ENCODE measurements at places on chromosomes 7 and 10.

GRCh38 chr10:10160821-10161312, 856.8 kb upstream of the CELF2 start:
- DNase-seq, result no peak

GRCh38 chr7:114007386-114007785, 88.6 kb upstream of the PPP1R3A start:
- no peak for DNase-seq

DNA sequence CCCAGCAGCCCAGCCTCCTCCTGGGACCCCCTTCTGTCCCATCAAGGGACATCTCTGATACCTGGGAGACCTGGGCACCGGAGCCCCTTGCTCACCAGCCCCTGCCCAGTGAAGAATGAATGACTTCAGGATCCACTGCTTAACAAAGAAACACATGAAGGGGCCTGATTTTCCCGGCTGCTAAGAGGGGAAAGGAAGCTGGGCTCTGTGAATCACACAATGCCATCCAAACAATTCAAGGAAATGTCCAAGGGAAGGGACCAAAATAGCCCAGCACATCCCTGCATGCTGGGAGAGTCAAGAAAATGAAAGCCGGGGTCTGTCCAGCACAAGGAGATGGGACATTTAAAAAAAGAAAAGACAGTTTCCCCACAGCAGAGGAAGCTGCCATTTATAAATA, 128.7 kb upstream of the JCAD start:
- DNase-seq, result no peak

GRCh38 chr7:107632492-107632865, 28.1 kb upstream of the SLC26A4 start:
- no peak for DNase-seq

DNA sequence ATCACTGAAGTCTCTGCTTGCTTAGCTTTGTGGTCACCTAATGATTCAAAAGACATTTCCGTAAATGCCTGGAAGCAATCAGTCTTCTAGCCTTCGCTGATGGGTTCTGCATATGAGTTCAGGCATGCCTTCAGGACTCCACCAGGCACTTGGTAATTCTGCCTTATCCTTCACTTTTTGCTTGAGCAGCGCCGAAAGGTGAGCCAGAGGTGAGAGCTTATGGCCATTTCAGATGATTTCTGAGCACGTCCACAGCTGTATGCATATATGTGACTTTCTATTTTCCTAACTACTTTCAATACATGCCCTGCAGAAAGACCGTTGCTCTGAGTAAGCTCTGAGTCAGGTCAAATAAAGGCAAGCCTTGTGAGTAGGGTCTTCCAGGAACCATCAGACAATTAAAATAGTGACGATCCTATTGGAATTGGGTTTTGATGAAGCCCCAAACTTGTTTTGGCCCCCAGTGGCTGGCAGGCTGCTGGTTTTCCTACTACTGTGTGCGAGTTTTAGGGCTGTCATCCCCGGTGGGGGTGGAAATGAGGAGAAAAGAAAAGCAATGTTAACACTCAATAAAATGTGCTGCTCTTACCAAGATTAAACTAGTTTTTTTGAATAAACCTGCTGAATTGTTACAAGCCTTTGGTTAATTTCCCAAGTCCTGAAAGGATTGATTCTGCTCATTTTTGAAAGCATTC, 154.4 kb upstream of the AKR1E2 start:
- no peak for DNase-seq

DNA sequence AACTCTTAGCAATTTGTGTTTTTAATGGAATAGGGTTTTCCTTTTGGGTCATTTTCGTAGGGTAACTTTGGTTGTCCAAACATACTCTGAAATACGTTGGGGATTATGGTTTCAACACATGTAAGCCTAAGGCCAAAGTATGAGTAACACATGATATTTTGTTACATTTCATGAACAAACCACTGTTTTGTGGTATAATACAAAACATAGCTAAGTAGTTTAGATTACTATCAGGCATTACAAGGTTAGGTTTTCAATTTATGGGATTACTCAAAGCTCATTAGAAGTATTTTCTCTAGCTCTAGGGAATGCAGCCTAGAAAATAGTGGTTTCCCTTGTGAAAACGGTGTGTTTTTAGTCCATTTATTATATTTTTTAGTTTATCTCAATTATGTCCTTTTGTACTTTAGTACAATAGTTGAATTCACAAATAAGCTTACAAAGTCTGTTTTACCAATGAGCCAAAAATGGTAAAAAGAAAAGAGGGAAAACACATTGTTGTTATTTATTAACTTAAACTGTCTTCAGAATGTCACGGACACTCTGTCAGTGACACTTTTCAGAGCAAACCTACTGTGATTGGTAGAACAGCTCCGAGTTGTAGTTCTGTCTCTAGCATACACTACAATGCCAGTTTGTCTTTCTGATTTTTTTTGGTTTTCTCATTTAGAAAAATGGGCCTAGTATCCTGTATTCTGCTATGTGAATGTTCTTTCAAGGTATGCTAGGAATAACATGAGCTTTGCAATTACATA, 473.7 kb downstream of the SUGCT start:
- no peak for DNase-seq

- DNase-seq, result no peak
These were observed 94.4 kb upstream of the KIF5B start for GRCh38 chr10:32150532-32151101.

DNA sequence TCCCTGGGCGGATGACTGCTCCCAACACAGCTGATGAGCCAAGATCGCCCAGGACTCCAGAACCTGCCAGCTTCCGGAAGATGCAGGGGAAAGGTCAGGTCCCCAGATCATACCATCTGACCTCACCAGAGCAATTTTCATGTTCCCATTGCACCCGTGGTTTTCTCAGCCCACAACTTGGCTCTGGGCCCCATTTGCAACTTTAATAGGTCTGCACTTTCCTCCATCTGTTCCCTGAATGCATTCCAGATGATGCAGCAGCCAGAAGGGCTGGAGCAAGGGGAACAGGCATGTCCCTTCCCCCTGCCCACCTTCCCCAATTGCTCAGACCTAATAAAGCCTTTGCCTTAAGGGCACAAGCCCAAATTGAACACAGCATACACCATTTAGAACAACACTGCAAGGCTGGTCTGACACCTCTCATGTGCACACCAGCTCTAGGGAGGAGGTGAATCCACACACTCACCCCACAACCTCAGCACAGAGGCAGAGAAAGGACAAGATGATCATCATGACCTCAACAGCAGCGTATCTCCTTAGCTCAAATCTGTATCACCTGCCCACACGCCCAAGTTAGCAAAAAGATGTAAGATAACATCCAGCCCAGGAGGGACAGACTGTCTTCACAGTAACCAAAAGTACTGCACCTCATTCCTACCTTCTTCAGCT, 87.5 kb downstream of the PLXNA4 start:
- no peak for DNase-seq

DNA sequence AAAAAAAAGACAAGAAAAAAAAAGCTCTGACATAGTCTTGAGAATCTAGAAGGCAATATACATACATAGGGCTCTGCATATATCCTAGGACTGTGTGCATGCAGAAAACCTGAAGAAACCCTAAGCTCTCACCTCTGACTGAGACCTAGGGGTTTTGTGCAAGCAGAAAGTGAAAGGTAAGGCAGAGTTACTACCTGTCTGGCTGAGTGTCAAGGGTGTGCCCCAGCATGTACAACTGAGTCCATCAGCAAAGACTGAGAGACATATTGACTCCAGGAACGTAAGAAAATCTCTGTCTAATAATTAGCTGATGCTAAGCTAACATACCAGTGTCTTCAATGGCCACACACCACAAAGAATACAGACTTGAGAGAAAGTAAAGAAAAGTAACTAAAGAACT, 16.3 kb upstream of the HNRNPH3 start:
- no peak for DNase-seq

DNA sequence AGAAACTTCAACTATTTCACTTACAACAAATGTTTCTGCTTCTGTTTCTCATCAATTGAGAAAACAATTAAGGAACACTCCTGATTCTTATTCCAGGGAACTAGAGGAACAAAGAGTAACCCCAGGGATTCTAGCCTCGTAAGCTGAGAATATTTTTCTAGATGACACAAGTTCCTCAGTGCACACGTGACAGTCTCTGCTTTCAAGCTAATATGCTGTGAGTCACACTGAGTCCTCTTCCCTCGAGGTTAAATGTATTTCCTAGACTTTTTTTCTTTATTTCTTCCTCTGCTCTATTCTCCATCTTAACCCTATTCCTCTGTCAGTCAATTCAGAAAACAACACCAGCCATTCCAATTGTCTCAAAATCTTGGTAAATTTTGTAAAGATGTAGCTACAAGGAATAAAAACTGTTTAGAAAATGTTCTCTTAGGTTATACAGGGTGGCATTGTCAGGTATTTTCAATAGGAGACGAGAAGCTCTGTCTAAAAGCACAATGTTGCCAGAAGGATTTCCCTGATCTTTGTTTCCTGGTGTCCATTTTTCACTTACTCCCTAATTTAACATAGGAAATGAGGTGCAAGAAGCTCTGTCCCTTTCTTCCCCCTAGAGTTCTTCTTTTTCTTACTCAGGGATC, 5.8 kb upstream of the C1GALT1 start:
- DNase-seq, result no peak

GRCh38 chr7:147276783-147277370, 1160.3 kb downstream of the CNTNAP2 start:
- no peak for DNase-seq

- no peak for DNase-seq
These were observed 10.6 kb upstream of the MRPS16 start for GRCh38 chr10:73262880-73263555.

DNA sequence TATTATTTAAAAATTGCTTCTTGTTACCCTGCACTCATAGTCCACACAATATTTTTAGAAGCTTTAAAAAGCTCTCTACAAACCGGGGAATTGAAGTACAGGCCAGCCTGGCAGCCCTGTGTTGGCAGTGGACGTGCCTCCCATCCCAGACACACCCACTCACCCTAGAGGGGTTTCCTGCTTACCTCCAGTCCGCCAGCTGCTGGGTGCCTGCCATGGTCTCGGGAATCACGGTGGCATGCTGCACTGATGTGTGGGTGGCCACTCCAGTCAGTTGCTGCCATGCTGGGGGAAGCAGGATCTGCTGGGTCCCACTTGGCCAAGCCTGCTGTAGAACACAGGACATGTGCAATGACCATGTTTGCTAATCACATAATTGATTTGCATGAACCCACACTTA, 80.4 kb downstream of the CLEC2L start:
- DNase-seq, result no peak

DNA sequence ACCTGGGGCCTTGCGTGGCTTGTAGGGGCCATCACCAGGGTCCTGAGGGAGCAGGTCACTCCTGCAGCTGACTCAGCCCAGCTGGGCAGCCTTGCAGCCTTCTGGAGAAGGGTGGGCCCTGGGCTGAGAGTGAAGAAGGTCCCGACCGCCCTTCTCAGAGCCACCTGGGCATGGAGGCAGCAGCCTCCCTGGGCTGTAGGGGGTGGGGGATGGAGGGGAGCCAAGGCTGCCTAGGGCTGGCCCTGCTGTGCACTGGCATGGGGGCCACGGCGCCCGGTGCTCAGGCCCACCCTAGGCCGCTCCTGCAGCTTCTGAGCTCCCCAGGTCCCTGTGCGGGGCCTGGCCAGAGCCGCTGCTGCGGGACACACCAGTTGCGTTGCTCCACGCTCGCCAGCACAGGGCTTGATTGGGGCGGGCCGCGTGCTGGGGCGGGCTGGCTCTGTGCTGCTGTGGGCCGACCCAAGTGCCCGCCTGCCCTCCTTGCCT, 63.6 kb upstream of the NKX6-2 start:
- no peak for DNase-seq

GRCh38 chr10:88227342-88228018, 355.6 kb downstream of the RNLS start:
- no peak for DNase-seq

- no peak for DNase-seq
These were observed 564.1 kb downstream of the ATRNL1 start for GRCh38 chr10:115657161-115657860.

- DNase-seq, result no peak
These were observed 35.1 kb downstream of the ADD3 start for GRCh38 chr10:110042891-110043290.

DNA sequence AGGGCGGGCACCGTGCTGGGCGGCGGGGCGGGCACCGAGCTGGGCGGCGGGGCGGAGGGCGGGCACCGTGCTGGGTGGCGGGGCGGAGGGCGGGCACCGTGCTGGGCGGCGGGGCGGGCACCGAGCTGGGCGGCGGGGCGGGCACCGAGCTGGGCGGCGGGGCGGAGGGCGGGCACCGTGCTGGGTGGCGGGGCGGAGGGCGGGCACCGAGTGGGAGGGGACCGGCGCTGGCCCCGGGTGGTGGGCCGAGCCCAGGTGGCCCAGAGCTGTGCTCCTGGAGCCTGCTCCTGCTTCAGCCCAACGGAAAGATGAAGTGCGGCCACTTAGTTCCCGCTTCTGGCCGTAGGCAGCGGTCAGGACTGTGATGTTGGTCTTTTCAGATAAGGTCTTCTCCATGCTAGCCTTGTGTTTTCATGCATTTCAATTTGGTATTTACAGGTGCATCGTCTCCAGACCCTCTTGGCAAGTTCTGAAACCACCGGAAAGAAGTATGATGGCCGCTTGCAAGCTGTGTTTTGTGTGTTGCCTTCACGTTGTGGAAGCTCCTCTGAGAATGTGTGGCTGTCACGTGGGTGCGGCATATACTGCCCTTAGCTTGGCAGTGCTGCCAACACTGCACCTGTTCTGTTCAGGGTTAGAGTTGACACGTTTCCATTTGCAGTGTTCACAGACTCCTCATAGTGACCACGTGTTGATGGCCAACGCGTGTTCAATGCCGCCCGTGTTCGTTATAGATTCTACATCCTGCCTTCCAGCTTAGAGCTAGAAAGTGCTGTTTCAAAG, 25.2 kb downstream of the IQCE start:
- no peak for DNase-seq

GRCh38 chr10:17659365-17659764, 15.4 kb downstream of the STAM start:
- DNase-seq, result no peak

- no peak for DNase-seq
These were observed 1028.6 kb downstream of the CNTNAP2 start for GRCh38 chr7:147145194-147145593.

DNA sequence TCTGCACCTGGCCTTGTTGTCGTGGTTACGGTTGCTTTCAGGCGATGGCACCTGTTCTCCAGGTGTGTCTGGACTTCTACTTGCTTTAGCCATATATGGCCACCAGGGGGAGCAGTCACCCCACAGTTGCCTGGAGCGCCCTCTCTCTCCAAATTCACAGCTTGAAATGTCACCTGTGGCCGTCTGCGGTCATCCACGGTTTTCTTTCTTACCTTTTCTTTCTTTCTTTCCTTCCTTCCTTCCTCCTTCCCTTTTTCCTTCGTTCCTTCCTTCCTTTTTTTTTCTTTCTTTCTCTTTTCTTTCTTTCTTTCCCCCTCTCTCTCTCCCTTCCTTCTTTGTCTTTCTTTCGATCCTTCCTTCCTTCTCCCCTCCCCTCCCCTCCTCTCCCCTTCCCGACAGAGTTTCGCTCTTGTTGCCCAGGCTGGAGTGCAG, 150.5 kb upstream of the VKORC1L1 start:
- DNase-seq, result peak; percentile 79

GRCh38 chr7:40047661-40048060, 86.8 kb downstream of the MPLKIP start:
- no peak for DNase-seq

DNA sequence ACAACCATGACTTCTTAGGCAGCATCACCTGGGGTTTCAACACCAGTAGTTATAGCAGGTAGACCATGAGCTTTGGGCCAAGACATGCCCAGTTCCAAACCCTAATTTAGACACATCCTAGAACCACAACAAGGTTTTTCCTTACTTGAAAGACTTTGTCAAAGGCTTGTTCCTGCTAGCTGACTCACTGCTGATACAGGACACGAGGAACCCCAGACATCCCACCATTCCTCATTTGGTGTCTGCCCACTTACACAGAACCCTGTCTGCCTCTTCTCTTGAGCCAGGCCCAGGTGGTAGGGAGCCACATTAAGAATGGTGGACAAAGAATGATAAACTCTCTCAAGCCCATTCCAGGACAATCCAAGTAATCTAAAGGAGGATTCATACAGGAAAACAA, 109.0 kb downstream of the CCDC71L start:
- DNase-seq, result no peak
